MCF 10A (cell line): ENCODE measurements at places on chromosomes 2 and 18. TPM values are rescaled to one million over a fixed set of nuclear protein-coding genes. Genes with fewer than 3 reads are reported as not detected.

CYP26B1 gene
- 14.1 and 16.9 TPM in 2 replicates for total RNA-seq

HS6ST1 gene
- total RNA-seq: 9.6 and 11.4 TPM in 2 replicates

DNA sequence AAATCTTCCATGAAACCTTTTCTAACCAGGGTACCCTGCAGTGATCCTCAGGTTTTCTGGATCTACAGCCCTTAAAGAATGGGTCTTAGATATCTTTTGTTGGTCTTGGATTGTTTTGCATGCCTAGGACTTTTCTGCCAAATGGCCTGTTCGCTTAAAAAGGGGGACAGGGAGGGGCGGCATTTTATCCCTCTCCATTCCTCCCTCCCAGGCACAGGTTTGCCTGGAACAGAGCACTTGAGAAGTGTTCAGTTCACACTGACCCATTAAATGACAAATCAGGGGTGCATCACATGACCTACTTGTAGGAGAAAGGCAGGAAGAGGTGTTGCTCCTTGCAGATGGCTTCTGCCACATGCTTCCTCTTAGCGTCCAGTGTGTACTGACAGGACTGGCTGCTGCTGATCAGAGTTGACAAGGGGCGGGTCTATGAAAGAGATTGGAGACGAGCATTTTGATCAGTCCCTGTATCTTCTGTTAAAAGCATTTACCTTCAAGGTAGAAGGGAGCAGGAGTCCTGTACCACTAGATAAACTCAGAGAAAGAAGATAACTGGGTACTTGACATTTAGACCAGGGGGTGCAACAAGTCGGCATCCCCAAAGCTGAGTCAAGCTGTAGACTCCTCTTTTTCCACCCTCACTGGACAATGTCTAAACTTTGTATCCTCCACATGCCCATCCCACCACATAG is 8.4 kb downstream of the APOB start:
- peaks cover 14% of the 10 kb centered on the region for H3K4me1 ChIP-seq
- no peaks in the 10 kb centered on the region for H3K36me3 ChIP-seq
- H3K27ac ChIP-seq: no peak overlapping the region
- H3K27me3 ChIP-seq: peaks cover 8% of the 10 kb centered on the region

IFIH1 gene
- total RNA-seq: 4.5 and 7.2 TPM in 2 replicates

SCYGR8 gene
- total RNA-seq: not detected in 2 replicates

DNA sequence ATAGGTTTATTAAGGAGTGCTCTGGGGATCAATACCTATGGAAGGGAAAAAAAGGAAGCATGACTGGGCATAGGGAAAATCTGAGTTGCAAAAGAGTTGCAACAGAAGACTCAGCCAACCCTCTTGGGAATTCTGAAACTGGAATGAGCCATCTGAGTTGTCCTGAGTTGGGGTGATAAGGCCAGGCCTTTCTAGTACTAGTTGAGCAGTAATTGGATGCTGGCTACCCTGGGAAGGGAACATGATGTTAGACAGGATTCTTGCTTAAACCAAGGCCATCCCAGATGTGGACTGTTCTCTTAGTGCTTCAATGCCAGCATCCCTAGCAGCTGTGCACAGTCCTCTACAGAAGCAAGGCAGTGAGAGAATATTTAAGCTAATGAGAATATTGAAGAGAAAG is 348.8 kb upstream of the GULP1 start:
- no peaks in the 10 kb centered on the region for H3K4me1 ChIP-seq
- no peaks in the 10 kb centered on the region for H3K36me3 ChIP-seq
- no peaks in the 10 kb centered on the region for H3K27me3 ChIP-seq

TLX2 gene
- total RNA-seq: not detected in 2 replicates

- no peak overlapping the region for H3K4me3 ChIP-seq
- DNase-seq: no peak
- H3K36me3 ChIP-seq: no peaks in the 10 kb centered on the region
- peaks cover 14% of the 10 kb centered on the region for H3K4me1 ChIP-seq
These were observed 116.3 kb downstream of the PLCL1 start for GRCh38 chr2:197920592-197921201.

CHMP1B gene
- total RNA-seq: 39.7 and 50.1 TPM in 2 replicates
